Left hindlimb (tissue), 1 donor: ENCODE measurements at places on chromosomes 12 and 14.

- no peak for DNase-seq
Measured at GRCh38 chr14:93266127-93266526, 59.1 kb downstream of the UBR7 start.

GRCh38 chr14:99275222-99275584 is 3.2 kb upstream of the BCL11B start:
- DNase-seq, result no peak

GRCh38 chr12:104177663-104178501 is 37.7 kb upstream of the TXNRD1 start:
- no peak for DNase-seq

DNA sequence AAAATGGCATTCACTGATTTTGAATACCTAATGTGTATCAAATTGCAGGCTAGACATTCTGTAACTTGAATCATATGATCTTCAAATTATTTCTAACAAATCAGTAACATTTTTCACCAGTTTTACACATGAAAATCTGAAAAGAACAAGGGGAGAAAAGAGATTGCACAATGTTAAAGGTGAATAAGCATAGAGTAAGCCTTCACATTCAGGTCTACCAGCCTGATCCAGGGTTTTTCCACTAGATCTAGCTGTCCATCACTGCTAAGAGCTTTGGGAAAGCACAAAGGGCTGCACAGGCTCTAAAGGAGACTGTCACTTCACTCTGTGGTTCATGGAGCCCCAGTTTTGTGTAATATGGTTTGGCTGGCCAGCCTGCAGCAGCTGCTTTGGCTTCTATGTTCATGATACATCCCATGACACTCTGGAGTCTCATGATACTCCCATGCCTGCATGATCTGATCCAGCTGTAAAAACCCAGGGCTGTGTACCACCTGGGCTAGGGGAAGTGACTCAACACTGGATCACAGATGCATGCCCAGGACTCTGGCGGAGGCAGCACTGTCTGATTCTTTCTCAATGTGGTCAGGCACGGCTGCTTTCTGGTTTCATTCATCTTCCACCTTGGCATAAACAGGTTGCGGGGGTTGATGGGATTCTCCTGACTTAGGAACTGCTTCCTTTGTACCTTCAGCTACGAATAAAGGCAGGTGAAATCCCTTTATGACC is 859.7 kb downstream of the GALC start:
- DNase-seq, result peak; percentile 42

DNA sequence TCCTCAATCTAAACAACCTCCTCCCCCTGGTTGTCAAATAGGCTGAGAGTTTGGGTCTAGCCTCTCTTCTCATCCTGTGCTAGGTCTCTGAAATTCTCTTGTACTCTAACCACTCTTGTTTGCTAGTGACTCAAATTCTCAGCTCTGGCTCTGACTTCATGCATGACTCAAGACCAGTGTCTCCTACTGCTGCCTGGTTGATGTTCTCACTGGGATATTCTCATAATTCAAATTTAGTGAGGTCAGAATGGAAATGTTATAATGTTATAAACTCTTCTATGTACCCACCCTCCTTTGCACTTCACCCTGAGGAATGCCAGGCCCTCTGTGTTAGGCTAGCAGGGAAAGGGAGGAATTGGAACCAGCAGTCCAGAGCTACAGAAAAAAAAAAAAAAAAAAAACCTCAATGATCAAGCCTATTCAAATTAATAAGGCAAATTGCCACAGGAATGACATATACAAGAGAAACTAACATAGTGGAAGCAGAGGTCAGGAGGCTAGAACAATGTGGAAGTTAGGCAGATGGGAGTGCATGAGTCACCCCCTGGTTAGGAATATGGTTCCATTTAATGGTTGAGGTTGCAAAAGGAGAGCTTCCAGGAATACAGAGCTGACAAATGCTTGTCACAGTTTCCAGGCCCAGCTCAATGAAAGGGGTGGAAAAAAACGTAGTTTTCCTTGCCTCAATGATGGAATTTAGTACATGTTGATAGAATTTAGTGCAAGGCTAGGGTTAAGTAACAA is 459.5 kb downstream of the RMST start:
- no peak for DNase-seq

DNA sequence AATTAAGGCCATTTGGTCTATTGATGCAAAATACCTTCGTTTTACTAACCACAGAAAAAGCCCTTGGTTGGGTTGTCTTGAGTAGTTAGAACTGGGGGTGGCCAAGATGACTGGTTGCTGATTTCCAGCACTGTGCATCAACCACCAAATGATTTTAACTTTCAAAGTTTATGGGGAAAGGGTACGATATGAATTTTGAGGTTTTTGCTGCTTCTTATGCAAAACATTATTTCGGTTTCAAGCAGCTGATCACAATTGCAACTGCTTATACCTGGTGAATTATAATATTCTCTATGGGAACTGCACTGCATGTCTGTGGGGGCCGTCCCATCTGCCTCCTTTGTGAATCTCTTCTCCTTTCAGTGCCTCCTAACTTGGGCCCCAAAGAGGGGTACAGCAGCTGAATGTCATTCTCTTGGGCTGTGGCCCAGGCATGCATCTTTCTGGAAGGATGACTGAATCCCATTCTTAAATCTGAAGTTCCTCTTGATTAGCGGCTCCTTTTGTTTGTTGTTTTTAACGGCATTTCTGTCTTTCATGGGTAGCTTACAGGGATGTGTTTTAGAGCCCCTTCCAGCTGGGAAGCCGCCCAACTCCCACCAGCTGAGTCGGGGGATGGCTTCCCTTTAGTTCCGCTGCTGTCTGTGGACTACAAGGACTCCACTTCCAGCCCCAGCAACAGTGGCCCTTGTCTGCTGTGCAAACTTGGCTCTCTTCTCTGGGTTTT is 479.8 kb downstream of the ZFP36L1 start:
- peak; percentile 61 for DNase-seq

DNA sequence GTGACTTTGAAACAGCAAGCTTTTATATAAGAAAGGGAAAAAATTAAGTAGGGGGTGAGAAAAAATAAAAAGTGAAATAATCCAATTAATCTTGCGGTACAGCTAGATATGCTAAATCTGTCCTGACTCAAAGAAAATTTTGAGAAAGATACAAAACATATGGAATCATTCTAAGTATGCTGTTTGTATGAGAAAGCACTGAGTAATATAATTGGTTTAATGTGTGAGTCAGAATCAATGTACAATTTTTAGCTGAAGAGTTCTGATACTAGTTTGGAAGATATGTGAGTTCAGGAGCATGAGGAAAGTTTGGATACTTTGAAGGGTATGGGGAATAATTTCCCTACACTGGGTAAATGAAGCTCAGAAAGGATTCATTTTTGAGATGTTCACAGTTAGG is 190.9 kb upstream of the RASSF8 start:
- DNase-seq, result no peak
